ENCODE measurements at places on chromosomes 1 and 21.

DNA sequence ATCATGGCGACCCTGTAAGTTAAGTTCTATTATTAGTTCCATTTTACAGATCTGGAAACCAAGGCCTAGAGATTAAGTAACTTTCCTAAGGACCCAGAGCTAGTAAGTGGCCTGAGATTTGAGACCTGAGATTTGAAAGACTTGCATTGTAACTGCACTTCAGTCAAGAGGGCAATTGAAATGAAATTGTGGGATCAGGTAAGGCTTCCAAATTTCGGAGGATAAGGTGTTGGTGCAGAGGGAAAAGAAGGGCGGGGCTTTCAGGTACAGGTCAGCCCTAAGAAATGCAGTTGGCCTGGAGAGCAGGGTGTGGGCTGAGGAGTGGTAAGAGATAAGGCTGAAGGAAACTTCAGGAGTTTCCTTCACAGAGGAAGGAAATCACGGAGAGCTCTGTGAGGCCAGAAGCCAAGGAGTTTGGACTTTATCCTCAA is 51.1 kb downstream of the SLC16A1 start:
- DNase-seq, result peak; percentile 53

DNA sequence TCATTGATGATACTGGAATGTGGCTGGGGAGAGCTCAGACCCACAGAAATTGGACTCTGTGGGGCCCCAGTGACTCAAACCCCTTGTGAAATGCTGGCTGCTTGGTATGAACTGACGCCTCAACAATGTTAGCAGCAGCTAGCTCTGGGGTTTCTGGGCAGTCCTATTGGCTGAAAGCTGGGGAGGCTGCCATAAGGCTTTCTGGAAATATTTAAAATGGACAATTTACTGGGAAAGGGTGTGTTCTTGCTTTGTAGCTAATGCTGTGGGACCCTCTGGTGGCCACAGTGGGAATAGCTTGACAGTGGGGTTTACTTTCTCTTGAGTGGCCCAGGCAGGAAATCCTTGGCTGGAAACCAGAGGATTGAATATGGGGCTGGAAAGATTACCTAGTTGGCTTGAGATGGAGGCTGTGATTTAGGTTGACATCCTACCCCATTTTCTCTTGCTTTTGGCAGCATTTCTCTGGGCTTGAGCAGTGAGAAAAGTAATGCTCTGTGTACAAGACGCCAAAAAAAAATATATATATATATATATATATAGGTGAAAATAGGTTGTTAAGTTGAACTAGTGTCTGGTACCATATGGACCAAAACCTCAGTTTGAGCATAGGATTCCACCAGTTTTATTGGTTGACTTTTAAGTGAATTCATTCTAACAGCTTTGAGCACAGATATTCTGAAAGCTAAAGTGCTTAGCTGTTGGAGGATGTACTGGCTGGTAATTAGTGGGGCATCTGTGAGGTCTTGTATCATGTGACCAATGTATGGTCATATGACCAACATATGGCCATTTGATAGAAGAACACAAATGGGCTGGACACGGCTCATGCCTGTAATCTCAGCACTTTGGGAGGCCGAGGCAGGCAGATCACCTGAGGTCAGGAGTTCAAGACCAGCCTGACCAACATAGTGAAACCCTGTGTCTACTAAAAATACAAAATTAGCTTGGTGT is 8.2 kb upstream of the S100A10 start:
- DNase-seq, result peak; percentile 62

DNA sequence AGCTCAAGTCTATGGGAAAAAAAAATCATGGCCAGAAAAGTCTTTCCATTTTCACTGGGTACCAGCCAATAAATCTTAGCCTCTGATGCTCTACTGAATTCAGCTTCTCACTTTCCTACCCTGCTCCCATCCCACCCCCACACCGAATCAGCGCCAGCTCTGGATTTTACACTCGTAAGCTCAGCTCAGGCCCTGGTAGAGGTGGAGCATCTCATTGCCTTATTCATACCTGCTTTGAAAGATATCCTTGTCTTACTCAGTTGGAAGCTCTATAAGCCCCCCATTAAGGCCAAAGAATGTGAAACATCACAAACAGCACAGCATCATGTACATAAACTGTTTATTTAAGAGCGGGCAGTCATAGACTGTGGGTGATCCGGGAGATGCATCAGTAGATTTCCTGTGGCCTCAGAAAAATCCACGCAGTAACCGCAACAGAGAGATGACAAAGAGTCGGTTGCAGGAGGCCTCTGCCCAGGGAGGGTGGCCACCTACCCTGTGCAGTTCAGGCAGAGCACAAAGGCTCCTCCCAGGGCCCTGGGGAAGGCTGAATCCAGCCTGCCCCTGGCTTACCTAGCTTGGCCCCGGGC is 36.4 kb upstream of the ETS2 start:
- peak; percentile 46 for DNase-seq

DNA sequence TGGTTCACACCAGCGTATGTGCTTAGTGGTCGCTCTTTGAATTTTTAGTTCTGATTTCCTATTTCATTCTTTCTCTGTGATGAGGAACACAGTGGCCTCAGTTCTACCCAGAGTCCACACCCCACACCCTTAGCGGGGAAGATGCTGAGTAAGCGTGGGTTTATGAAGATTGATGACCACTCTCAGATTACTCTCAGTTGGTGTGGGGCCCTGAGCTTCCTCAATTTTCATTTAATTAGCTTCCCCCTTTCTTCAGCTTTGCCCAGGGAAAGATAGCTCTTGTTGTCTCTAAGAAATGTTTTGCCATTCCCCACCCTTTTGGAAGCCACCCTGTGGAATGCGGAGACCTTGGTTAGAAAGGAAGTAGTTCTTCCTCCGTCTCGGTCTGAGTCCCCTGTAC is 299.9 kb upstream of the PROX1 start:
- DNase-seq, result no peak

DNA sequence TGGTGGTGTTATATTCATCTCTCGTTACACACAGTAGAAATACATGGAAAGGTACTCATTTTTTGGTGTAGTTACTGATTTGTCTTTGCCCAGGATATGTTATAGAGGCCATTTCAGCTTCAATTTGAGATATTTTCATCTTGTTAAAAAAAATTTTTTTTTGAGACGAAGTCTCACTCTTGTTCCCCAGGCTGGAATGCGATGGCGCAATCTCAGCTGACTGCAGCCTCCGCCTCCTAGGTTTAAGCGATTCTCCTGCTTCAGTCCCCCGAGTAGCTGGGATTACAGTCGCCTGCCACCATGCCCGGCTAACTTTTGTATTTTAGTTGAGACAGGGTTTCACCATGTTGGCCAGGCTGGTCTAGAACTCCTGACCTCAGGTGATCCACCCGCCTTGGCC is 19.0 kb downstream of the MORC3 start:
- DNase-seq, result no peak

DNA sequence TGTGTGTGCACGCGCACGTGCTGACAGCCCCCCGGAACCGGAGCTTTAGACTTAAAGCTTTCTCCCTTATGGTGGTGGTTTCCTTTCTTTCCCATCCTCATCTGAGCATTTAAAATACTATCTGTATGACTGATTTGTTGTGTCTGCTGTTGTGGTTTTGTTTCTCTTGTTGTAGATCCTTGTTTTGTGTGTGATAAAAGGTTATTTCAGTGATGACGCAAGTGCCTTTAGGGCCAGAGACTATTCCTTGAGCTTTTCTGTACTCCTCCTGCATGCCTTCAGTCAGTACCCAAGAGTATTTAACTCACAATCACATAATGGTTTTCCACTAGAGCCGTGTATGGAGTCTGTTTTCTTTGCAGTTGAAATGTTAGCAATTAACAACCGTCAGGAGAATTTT is 45.4 kb downstream of the LCA5L start:
- DNase-seq, result no peak

GRCh38 chr21:43613755-43614638 is 45.3 kb downstream of the HSF2BP start:
- no peak for DNase-seq

DNA sequence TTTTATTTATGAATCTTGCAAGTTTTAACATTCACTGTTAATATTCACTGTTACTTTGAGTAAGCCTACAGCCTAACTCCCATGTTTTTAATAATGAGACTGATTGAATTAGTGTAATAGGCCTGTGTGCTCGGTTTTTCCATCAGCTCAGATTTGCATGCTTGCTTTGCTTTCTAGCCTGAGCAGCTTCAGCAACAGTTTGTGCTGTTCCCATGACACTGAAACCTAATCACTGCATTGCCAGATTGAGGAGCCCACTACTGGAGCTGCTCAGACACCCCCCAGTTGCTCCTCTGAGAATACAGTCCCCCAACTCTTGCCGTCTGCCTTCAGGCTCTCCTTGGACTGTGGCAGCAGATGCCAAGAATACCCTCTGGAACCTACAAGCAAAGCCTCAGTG is 695.4 kb downstream of the BRINP3 start:
- no peak for DNase-seq

- DNase-seq, result peak; percentile 5
Measured at GRCh38 chr1:238753252-238753651, 633.1 kb upstream of the CHRM3 start.

DNA sequence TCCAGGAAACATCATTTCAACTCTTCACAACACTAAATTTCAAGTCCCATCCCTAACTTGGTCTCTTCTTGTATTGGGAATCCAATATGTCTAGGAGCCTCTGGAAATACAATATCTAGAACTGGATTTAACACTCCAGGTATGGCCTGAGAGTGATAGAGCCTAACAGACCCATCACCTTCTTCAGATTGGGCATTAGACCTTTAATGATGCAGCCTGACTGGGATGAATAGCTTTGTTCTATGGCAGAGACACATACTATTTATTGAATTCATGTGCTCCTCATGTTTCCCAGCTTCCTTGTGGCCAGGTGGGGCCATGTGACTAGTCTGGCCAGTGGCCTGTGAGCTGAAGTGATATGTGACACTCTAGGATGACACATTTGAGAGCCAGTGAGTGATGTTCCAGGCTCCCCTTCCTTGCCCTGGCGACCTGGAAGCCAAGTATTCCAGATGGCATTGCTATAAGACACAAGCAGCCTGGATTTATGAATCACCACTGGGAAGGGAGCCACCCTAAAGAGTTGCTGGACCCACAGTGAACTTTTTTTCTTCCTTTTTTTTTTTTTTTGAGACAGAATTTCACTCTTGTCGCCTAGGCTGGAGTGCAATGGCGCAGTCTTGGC is 31.0 kb upstream of the POU3F1 start:
- no peak for DNase-seq

DNA sequence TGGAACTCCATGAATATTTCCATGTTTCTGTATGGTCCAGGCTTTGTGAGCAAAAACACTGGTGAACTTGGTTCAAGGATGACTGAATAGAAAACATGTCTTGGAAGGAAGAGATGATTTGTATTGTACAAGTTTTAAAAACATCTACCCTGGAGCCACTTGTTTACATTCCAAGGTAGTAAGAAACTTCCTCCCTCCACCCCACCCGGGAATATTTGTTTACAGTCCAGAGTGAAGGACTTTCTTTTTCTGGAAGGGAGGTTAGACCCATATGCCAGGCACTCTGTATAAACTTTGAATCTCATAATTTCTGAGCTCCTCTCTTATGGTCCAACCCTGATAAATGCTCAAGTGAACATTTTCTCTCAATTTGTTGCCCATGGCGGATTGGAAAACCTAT is 323.3 kb upstream of the LYPLAL1 start:
- no peak for DNase-seq

DNA sequence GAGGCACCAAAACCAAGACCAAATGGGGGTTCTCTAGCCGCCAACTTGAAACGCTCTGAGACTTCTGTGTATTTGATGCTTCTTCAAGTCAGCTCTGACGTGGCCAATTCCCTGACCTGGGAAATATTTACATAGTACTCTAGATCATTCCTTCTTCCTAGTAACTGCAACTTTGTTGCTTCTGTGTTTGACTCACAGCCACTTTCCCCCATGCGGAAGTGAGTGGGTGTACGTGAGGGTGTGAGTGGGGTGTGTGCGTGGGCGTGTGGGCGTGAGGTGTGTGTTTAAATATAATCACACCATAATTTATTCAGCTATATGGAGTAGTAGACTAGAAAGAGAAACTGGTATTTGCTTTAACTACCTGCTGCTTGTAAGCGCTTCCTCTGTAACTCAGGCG is 111.0 kb downstream of the TAS1R2 start:
- DNase-seq, result no peak

GRCh38 chr1:67570486-67571143 is 114.4 kb upstream of the GADD45A start:
- DNase-seq, result no peak

GRCh38 chr1:17251246-17251645 is 2.3 kb downstream of the PADI3 start:
- no peak for DNase-seq

GRCh38 chr1:230012741-230013140 is 54.3 kb upstream of the GALNT2 start:
- DNase-seq, result no peak

- DNase-seq, result no peak
Measured at GRCh38 chr1:214466403-214467077, 84.9 kb downstream of the PTPN14 start.

- DNase-seq, result no peak
Measured at GRCh38 chr1:156749419-156750118, 1.9 kb downstream of the HDGF start.

DNA sequence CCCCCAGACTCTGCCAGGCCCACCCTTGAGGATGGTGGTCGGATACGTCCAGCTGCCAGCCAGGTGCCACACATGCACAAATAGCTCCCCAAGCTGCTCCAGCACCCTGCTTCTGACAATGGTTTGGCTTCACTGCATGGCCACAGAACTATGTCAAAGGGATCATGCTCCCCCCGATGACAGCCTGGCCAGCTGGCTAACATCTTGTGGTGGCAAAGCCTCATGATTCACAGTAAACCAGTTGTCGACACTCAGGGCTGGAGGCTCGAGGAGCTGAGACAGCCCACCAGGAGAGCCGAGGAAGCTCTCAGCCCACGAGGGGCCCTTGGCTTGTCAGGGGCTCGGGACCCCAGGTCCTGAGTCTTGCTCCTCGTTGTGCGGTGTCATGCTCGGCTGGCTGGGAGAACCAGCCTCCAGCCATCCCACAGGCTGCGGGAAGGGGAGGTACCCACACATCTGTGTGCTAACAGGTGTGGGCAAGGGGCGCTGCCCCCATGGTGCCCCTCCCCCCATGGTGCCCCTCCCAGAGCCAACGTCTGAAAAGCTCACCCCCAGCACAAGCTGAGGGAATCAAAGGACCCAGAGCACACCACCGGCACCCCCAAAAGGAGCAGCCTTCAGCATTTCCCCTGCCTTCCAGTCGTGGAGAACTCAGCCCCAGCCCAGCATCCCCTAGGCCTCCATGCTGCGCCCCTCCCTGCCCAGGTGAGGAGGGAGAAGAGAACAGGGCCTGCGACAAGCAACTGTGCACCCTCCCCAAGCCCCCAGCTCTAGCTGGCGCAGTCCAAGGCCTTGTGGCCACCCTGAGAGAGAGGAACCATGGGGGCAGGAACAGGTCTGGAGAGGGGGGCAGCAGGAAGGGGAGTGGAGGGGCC is 41.2 kb downstream of the KIF21B start:
- DNase-seq, result peak; percentile 40

GRCh38 chr1:98402860-98403259 is 258.7 kb upstream of the SNX7 start:
- no peak for DNase-seq

DNA sequence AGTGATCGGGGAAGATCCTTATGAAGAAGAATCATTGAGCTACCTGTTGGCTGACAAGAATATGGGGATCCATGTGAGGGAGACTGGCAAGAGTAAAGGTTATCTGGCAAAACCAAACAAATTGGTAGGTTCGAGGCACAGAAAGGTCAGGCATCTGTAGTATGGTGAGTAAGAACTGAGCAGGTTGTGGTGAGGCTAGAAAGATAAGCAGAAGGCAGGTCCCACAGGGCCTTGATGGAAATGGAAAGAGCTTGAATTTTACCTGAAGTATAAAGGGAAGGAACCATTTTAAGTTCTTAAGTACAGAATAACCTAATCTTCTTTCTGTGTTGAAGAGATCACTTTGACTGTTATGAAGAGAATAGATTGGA is 11.1 kb downstream of the PTPRC start:
- DNase-seq, result no peak

- no peak for DNase-seq
Measured at GRCh38 chr1:77036560-77036959, 169.3 kb downstream of the ST6GALNAC5 start.
